ENCODE measurements at places on chromosomes 5 and 9.

- DNase-seq, result no peak
Observed at GRCh38 chr5:116930616-116931015, 356.0 kb upstream of the SEMA6A start.

DNA sequence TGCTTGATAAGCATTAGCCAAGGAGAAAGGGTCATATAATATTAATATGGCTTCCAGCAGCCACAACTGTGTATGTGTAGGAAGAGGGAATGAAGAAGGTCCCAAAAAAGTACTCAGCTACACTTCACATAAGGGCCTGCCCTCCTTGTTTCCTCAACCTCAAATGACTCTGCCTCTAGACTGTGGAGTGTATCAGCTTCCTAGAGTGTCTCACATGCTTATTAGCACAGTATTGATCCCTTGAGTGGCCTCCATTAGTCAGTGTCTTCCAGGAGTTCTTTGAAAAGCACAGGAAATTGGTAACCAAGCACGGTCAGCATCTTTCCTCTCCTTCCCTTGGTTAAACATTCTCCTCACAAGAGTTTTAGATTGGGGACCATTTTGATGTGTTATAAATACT is 190.4 kb upstream of the ATP10B start:
- no peak for DNase-seq

DNA sequence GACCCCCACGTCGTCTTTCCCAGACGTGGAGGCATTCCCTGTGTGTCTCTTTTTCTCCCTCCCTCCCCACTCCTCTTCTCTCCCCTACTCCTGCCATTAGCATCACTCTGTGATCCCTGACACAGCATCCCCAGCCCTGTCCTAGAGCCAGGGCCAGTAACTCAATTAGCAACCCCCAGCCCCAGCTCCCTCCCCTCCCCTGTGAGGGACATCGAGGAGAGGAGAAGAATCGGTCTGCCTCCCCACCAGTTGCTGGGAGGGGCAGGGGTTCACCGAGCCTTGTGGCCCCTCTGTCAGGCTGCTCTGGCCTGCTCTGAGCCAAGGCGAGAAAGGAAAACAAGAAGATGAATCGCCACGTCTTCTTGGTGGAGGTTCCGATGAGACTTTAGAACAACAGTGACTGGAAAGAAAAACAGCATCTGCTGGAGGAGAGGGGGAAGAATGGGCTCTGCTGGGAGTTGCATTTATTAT is 123.1 kb downstream of the PAPPA start:
- no peak for DNase-seq

DNA sequence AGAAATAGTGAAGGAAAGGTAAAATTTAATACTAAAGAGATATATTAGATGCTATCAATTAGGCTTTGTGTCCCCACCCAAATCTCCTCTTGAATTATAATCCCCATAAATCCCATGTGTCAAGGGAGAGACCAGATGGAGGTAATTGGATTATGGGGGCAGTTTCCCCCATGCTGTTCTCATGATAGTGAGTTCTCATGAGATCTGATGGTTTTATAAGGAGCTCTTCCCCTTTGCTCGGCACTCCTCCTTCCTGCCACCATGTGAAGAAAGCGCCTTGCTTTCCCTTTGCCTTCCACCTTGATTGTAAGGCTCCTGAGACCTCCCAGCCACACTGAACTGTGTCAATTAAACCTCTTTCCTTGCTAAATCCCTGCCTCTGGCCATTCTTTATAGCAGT is 697.0 kb upstream of the RGMB start:
- DNase-seq, result no peak

- DNase-seq, result no peak
Observed at GRCh38 chr5:172059661-172060100, 53.2 kb upstream of the FBXW11 start.

DNA sequence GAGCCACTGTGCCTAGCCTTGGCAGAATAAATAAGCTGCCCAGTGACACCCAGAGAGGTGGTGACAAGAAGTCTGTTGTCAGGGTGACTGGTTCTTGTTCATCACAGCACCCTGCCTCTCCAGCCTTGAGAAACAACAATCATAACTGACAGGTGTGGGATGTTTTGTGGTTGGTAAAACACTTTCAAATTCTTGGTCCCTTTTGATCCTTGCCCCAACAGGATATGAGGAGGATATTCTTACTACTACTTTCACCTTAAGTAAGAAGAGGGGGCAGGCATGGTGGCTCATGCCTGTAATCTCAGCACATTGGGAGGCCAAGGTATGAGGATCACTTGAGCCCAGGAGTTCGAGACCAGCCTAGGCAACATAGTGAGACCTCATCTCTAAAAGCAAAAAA is 14.2 kb upstream of the FRRS1L start:
- DNase-seq, result peak; percentile 13

- no peak for DNase-seq
Observed at GRCh38 chr5:175201393-175201792, 242.6 kb downstream of the DRD1 start.

DNA sequence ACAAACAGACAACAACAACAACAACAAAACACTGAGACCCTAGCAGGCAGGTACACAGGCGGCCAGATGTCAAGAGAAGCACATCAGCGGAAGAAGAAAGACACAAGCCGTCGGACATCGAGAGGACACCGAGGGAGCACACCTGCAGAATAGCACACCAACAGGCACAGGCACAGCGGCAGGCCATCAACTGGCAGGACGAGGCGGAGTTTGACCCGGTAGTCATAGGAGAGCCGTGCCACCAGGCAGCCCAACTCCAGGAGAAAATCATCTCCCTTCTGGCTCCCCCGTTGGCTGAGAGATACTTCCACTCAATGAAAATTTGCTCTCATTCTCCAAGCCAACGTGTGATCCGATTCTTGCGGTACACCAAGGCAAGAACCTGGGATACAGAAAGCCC is 352.1 kb upstream of the IZUMO3 start:
- no peak for DNase-seq

DNA sequence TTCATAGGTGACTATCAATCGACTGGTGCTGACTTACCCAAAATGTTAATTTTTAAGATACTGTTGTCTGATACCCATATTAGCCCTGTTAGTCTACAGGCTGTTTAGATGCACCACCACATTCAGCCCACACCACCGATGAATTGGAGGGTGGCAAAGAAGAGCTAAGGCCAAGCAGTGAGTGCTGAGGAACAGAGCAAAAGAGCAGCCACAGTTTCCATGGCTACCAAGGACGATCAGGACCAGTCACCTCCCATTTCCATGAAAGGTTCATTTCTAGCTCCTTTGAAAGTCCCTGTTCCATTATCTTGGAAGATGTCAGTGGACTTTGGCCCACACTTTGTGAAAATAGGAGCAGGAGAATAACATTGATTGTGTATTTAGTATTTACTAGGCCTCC is 362.9 kb downstream of the TRIM32 start:
- no peak for DNase-seq

GRCh38 chr9:21121595-21122251 is 19.9 kb downstream of the IFNW1 start:
- DNase-seq, result no peak

GRCh38 chr5:147479444-147479843 is 30.4 kb downstream of the DPYSL3 start:
- no peak for DNase-seq

DNA sequence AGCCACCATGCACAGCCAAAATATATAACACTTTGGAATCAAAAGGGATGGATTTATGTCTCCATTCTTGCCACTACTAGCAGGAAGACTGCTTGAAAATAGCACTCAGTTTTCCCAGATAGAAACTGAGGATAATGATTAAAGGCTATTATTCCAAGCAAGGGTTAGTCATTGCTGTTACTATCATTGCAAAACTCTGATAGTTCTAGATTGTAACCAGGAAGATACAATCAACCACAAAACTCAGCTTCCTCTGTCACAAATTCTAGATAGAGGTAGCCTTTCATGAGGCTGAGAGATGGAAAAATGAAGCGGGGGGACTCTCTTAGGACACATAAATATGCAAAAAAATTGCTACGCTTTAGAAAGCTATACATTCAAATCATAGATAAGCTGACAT is 3.1 kb downstream of the ANXA1 start:
- no peak for DNase-seq

- no peak for DNase-seq
Observed at GRCh38 chr5:53397141-53397757, 83.2 kb upstream of the FST start.

DNA sequence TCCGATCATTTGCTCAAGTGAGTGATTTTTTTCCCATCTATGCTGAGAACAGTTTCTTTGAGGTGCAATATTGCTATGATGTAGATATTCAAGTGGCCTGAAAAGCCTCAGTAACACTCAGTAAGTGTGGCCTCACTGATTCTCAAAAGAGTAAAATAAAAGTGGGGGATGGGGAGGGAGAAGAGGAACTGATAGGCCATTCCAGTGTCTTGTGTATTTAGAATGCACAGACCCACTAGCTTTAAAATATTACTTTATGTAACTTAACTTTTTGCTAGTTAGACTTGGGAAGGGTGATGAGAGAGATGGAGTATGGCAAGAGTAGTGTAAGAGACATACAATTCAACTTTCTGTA is 79.5 kb upstream of the ZNF608 start:
- DNase-seq, result no peak

DNA sequence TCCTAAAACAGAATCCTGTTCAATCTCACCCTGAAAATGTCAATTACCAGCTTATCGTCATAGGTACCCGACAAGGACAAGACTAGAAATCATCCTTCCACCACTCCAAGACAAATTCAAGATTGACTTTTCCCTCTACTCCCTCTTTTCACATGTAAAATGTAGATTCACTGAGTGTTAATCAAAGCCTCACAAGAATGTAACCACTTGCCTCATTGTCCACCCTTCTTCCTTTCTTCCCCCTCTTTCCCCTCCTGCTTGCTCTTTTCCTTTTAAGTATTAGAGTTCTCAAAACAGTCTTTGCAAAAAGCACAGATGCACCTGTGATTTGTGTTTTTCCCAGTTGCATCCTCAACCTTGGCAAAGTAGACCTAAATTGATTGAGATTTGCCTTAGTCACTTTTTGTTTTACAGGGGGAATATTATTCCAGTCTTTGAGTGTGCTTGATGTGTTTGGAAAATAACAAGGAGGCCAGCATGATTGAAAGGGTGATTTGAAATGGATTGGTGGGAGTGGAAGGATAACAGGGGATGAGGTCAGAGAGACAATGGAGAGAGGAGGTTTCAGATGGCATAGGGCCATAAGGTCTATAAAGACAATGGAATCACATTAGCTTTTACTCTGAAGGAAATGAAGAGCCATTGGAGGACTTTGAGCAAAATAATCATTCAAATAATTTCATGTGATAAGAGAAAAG is 231.3 kb upstream of the TYRP1 start:
- no peak for DNase-seq

- DNase-seq, result peak; percentile 28
Observed at GRCh38 chr5:74639807-74640449, 600 bp downstream of the ENC1 start.

DNA sequence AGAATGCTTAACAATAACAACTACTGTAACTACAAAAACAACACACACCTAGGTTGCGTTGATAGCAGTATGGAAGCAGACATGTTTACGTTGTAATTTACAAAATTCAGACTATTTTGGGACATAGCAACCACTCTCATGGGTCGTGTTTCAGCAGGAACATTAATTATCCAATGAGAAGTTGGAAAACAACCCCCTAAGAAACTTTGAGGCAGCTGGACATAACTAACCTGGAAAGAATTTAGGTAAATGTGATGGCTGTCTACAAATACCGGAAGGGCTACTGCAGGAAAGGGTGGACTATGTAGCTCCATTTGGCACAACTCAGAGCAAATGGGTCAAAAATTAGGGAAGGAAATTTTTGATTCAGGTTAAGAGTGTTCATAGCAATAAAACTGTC is 409.3 kb downstream of the ADGRV1 start:
- DNase-seq, result no peak

GRCh38 chr9:8374471-8374870 is 574.9 kb upstream of the DMAC1 start:
- DNase-seq, result no peak

- no peak for DNase-seq
Observed at GRCh38 chr9:71986900-71987299, 73.5 kb downstream of the C9orf57 start.

GRCh38 chr5:123217173-123217572 is 128.1 kb downstream of the PRDM6 start:
- no peak for DNase-seq

GRCh38 chr9:75604661-75605060 is 285.8 kb upstream of the PCSK5 start:
- DNase-seq, result no peak

DNA sequence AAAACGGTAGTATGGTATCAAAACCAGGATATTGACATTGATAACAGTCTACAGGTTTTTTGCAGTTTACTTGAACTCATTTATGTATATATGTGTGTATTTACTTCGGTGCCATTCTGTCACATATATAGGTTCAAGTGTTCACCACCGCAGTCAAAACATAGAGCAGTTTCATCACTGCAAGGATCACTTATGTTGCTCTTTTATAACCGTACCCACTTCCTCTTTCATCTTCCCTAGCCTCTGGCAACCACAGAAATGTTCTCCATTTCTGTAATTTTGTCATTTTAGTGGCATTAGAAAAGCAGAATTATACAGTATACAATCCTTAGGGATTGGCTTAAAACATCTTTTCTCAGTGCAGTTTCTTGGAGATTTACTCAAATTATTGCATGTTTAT is 90.3 kb downstream of the SH3GL2 start:
- no peak for DNase-seq

DNA sequence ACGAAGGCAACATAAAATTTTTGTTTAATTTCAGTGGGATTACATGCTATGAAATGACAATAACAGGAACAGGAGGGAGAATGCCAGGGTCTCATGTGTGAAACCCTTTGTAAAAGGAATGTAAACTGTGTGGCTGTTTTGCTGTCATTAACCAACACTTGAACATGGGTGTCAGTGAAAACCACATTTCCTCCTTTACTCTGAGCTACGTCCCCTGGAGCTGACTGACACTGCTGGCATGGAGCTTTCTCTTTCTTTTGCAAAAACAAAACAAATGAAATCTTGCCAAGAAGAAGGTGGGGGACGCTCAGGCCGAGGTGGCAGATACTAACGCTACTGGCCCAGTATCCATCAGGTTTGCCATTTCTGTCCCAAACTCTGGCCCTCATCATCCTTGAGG is 121.4 kb downstream of the DMRT2 start:
- DNase-seq, result no peak

DNA sequence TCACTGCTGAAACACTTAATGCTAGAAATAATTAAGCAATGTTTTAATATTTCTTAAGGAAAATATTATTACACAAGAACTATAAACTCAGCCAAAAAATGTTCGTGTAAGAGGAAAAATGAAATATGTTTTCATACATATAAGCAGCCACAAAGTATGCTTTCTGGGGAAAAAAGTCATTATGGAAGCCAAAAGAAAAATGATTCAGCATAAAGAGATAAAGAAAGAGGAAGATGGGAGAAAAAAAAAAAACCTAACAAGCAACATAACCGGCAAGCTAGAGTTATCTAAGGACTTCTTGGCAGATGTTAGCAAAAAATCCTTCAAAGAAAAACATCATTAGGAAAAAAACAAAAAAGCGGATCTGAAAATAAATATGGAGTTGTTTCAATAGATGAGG is 179.1 kb downstream of the MUSK start:
- no peak for DNase-seq

- DNase-seq, result no peak
Observed at GRCh38 chr9:1979741-1980367, 35.3 kb upstream of the SMARCA2 start.

- no peak for DNase-seq
Observed at GRCh38 chr9:98774746-98775145, 21.6 kb downstream of the ANKS6 start.

- no peak for DNase-seq
Observed at GRCh38 chr9:130149654-130150286, 22.4 kb upstream of the NCS1 start.

GRCh38 chr5:428219-428618 is 14.8 kb upstream of the EXOC3 start:
- no peak for DNase-seq

- DNase-seq, result no peak
Observed at GRCh38 chr5:95261437-95262175, 23.3 kb downstream of the MCTP1 start.
